Right ventricle myocardium inferior (tissue), 1 donor: ENCODE measurements at places on chromosomes 7 and 10.

- DNase-seq, result no peak
Observed at GRCh38 chr7:36379831-36380504, 9.7 kb upstream of the ANLN start.

DNA sequence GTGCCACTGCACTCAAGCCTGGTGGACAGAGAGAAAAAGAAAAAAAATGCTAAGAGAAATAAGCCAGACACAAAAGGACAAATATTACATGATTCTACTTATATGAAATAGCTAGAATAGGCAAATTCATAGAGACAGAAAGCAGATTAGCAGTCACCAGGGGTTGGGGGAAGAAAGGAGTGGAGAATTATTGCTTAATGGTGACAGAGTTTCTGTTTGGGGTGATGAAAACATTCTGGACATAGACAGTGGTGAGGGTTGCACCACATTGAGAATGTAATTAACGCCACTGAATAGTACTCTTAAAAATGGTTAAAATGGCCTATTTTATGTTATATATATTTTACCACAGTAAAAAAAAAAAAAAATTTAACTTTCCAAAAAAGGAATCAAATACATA, 6.4 kb upstream of the NT5C2 start:
- DNase-seq, result no peak

GRCh38 chr10:110817614-110818013, 54.1 kb upstream of the PDCD4 start:
- DNase-seq, result no peak

DNA sequence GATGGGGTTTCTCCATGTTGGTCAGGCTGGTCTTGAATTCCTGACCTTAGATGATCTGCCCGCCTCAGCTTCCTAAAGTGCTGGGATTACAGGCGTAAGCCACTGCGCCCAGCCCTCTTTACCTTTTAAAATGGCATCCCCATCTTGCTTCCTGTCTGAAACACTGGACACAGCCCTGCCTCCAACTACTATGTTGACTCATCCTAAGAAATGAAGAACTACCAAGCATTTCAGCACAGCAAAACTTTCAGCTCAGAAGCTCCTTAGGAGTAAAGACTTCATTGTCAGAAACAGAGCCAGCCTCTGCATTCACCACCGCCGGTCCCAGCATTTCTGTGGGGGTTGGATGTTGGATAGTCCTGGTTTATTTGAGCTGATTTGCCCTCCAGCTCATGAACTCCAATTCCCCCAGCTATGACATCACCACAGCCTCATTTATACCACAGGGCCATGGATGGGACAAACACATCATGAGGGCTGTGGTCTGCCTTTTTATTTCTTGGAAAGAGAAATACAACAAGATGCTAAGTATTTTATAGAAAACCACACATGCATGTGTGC, 123.5 kb downstream of the ADCY1 start:
- DNase-seq, result no peak

- no peak for DNase-seq
Observed at GRCh38 chr7:142797391-142798377, 26.9 kb downstream of the PRSS2 start.

GRCh38 chr7:70040970-70041766, 442.9 kb downstream of the AUTS2 start:
- DNase-seq, result no peak

- no peak for DNase-seq
Observed at GRCh38 chr7:155233311-155234157, 64.1 kb upstream of the INSIG1 start.

DNA sequence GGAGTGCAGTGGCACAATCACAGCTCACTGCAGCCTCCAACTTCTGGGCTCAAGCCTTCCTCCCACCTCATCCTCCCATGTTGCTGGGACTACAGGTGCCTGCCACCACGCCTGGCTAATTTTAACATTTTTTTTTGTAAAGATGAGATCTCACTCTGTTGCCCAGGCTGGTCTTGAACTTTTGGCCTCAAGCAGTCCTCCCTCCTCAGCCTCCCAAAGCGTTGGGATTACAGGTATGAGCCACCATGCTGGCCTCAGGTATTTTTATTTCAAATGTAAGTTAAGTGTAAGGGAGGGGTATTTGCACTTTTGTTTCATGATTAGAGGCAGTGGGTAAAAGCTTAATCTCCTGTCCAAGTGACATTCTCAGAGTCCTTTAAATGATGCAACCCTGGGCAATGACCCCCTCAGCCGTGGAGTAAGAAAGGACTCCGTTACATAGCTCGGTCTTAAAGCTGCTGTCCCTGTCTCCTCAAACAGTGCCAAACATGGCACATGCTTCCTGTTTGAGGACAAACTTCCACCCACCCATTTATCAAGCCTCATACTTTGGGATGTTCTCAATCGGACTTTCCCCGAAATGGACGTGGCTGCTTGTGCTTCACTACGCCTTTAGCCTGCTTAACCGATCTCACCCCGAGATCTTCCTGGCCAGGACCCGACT, 296.1 kb downstream of the BAMBI start:
- DNase-seq, result no peak

DNA sequence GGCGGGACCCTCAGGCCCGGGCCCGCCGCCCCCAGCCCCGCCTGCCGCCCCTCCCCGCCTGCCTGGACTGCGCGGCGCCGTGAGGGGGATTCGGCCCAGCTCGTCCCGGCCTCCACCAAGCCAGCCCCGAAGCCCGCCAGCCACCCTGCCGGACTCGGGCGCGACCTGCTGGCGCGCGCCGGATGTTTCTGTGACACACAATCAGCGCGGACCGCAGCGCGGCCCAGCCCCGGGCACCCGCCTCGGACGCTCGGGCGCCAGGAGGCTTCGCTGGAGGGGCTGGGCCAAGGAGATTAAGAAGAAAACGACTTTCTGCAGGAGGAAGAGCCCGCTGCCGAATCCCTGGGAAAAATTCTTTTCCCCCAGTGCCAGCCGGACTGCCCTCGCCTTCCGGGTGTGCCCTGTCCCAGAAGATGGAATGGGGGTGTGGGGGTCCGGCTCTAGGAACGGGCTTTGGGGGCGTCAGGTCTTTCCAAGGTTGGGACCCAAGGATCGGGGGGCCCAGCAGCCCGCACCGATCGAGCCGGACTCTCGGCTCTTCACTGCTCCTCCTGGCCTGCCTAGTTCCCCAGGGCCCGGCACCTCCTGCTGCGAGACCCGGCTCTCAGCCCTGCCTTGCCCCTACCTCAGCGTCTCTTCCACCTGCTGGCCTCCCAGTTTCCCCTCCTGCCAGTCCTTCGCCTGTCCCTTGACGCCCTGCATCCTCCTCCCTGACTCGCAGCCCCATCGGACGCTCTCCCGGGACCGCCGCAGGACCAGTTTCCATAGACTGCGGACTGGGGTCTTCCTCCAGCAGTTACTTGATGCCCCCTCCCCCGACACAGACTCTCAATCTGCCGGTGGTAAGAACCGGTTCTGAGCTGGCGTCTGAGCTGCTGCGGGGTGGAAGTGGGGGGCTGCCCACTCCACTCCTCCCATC, 82.7 kb downstream of the PAX2 start:
- no peak for DNase-seq

DNA sequence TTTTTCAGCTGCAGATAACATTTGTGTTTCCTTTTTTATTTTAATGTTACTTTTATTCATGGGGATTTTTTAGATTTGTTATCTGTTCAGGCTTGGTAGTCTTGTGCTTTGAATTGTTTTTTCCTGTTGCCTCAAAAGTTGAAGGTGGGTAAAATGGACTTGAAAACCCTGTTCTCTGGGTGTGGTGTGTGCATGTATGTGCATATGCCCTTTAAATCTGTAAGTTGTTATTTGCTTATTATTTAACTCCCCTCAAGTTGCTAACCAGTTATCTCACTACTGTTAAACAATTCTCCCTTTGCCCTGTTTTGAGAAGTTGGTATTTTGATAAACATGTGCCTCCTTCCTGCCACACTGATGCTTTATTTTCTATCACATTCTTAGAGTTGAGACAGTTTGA, 30.6 kb downstream of the TSPAN14 start:
- no peak for DNase-seq

DNA sequence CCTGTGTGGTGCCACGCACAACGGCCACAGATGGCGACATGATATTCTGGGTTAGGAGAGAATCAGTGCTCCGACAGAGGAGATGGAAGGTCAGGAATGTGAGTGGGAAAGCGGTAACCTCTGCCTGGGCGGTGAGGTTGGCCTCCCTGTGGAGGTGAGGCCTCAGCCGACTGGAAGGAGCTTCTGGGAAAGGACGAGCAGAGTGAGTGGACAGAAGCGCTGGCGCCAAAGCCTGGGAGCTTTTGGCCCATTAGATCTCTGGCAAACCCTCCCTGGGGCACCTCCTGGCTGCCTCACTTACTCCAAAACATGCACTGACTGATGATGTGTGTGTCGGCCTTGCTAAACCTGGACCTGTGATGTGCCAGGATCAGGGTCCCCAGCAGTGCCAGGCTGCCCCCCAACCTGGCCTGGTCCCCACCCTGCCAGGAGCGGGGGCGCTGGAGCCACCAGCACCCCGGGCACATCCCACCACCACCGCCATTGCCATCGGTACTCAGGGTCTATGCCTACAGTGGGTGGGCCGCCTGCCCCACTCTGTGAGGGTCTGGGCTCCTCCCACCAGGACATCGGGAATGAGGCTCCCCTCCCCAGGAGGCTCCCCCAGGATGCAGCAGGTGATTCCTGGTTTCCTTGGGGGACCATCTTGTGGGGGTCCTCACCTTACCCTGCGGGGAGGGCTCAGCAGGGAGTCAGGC, 51.0 kb downstream of the RASGEF1A start:
- DNase-seq, result peak; percentile 11

DNA sequence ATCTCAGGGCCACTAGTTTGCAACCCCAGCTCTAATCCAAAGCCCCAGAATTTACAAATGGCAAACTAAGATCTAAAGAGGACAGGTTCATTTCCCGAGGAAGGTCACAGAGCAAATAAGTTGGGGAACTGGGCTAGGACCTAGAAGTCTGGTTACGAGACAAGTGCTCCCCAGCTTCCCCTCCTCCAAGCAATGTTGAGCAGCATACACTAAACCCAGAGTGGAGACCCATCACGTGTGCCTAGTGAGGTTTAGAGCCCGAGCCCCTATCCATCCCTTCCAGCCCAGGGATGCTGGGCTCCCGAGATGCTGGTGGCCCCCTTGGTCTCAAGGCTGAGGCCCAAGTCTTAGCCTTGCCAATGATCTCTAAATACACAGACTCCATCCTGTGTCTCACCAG, 209.5 kb upstream of the ZMIZ1 start:
- no peak for DNase-seq

- DNase-seq, result no peak
Observed at GRCh38 chr7:20038676-20039075, 178.5 kb downstream of the MACC1 start.

DNA sequence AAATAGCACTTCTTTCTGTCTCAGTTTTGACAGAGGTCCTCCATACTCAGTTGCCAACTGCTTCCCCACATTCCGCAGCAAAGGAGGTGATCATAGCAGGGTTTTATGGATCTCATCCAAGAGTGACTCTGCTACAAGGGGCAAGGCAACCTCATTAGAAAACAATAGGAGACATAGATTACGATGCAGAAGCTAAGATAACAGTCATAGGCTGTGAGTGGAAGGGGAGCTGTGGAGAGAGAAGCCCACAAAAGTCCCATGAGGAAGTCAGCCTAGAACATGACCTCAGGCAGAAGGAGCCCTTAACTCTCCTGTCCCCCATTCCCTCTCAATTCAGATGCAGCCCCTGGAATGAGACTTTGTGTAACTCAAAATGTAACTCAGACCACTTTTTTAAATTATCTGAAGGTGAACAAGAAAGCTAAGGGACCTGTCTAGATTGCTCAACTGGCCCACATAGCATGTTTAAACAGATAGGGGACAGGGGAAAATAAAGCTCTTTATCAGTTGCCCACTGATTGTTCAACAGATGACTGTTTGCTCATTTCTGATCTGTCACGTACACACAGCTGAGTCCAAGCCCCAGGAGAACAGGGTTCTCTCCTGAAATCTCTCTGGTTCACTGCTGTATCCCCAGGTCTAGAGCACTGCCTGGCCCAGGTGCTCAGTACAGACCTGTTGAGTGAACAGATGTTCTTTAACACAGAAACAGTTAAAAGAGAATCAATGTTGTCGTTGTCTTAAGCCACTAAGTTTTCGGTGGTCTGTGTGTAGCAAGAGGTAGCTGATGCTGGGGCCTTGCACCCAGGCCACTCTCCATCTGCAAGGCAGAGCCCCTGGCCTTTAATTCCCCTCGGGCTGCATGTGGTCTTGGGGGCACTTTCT, 1.5 kb upstream of the NCOA4 start:
- DNase-seq, result no peak

GRCh38 chr10:70956029-70956759, 67.8 kb upstream of the PCBD1 start:
- DNase-seq, result no peak

- DNase-seq, result peak; percentile 88
Observed at GRCh38 chr7:76318488-76319353, 16.2 kb downstream of the HSPB1 start.

DNA sequence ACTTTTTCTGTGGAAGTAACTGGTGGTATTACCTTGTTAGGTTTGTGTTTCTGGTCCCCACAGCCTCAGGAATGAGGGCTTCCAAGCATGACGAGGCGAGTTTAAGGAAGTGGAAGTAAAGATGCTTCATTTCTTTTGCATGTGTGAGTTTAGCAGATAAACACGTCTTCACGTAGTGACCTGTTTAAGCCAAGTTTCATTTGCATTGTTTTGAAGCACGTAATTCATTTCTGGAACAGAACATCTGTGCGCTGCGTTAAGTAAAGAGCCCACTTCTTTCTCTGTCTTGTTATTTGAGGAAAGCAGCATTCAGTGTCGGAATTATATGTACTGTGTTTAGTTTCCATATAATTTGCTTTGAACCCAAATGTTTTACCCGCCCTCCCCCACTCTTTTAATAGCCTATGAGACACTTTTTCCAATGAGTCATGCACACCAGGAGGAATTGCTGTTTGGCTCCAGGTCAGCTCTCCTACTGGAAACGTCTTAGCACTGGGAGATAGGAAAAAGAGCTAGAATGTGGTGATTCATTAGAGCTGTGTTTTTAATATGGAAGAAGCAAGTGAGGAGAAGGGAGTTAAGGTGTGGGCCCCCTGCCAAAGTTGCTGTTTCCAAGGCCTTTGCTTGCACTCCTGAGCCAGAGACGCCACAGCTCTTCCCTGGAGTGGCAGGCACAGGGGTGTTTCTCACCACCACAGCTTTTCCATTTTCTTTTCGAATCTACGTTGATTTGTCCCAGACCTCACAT, 36.7 kb downstream of the BTBD16 start:
- DNase-seq, result no peak

DNA sequence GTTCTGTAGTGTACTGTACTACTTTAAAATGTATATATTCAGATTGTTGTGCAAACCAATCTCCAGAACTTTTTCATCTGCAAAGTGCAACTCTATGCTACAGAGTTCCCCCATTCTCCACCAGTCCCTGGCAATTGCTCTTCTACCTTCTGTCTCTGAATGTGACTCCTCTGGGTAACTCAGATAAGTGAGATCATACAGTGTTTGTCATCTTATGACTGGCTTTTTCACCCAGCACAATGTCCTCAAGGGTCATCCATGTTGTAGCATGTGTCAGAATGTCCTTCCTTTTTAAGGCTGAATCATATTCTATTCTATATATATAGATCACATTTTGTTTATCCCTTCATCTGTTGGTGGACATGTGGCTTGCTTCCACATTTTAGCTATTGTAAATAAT, 10.8 kb downstream of the SLIT1 start:
- no peak for DNase-seq

GRCh38 chr10:113436851-113437250, 116.0 kb upstream of the HABP2 start:
- DNase-seq, result no peak
